ENCODE measurements at places on chromosomes 16 and 17.

DNA sequence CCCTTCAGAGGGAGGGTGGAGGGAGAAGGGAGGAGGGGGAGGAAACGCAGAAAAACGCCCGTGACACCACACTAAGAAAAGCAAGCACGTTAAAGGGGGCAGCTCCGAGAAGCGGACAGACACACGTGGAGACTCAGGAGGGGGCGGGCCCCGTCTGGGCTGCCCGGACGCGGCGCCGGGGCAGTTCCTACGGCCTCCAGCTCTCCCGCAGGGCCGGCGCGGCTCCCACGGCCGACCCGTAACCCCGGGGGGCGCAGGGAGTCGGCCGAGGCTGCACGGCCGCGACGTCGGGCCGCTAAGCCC lies 362 bp downstream of the KLHDC4 start:
- DNase-seq = peak; percentile 61

DNA sequence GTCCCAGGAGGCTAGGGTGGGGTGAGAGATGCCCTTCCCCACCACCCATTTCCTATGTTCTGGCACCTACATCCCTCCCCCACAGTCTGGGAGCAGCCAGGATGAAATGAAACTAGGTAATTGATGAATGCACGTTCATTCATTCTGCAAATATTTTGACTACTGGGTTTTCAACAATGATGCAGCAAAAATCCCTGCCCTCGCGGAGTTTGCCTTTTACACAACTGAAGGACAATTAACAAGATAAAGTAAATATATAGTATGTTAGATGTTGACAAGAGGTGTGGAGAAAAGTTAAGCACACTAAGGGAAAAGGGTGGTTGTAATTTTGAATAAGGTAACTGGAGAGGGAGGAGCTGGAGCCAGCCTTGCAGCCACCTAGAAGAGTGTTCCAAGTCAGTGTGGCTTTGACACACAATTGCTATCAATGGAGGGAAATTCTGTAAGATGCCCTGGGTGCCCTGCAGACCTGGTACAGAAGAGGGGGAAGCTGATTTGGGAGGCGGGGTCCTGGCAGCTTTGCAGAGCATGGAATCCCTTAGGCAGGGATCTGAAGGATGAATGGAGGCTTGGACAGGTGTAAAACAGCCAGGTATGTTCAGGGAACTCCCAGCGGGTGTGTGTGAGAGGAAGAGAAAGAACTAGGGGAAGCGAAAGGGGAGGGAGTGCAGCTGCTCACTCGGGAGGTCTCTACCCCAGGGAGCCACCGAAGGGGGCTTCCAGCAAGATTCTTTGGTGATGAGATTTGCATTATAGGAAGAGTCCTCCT lies 2.5 kb downstream of the TMEM92 start:
- no peak for DNase-seq

GRCh38 chr16:27762441-27762840 lies 212.5 kb downstream of the KATNIP start:
- DNase-seq = no peak

GRCh38 chr16:74071996-74072535 lies 224.5 kb upstream of the PSMD7 start:
- no peak for DNase-seq

GRCh38 chr17:28484296-28484695 lies 10.9 kb downstream of the SLC13A2 start:
- DNase-seq = peak; percentile 75

- no peak for DNase-seq
These were observed 21.4 kb upstream of the NF1 start for GRCh38 chr17:31073411-31073810.

DNA sequence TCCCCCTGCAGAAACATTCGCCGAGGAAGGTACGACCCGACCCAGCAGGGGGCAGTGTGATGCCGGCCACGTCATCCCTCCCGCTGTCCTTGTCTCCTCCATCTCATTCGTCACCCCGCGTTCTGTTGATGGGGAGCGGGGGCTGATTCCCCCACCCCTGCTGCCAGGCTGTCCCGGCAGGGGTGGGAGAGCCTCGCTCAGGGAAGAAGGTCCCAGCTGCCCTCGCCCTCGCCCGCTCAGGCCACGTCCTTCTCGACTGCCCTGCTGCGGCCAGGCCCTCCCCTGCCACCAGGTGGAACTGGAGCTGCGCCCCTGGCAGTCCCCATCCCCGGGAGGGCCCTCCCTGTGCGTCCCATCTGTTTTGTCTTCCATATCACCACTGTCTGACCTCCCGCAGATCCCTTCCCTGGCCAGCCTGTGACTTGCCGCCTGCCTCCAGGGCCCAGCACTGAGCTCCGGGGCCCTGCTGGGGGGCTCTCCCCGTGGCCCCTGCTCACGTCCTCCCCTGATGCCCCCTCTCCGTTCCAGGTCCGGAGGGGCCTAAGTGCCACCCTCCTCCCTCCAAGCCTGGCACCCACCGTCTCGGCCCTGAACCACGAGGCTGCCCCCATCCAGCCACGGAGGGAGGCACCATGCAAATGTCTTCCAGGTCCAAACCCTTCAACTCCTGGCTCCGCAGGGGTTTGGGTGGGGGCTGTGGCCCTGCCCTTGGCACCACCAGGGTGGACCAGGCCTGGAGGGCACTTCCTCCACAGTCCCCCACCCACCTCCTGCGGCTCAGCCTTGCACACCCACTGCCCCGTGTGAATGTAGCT lies 20.6 kb downstream of the ADAM11 start:
- DNase-seq = peak; percentile 85

DNA sequence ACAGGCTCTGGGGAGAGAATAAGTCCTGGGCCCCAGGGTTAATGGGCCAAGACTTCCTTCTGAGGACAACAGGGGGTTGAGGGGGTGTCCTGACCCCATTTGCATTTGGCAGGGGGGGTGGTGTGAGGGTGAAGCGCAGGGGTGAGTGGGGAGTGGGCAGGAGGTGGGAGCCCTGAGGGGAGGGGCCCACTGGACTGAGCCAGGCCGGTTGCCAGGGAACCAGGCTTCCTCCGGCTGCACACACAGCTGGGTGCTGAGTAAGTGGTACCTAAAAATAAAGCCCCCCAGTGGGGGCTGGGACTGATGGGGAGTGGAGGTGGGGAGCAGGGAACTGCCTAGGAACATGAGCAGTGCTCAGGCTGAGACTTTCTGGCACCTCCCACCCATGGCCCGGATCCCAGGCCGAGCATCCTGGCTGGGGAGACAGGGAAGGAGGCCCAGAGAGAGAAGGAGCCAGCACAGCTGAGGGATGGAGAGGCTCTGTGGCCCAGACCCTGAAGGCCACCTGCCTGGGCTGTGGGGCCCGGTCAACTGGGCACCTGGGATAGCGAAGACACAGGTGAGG lies 7.5 kb upstream of the RASD1 start:
- no peak for DNase-seq

- DNase-seq = no peak
These were observed 6.8 kb downstream of the PIEZO1 start for GRCh38 chr16:88778271-88778525.

All from activated CD4-positive, alpha-beta T cell treated with anti-CD3 and anti-CD28 coated beads, Interleukin-2, Interleukin-6, amounts not matched to agents 100 ng/mL and 50 ng/mL, durations not matched to agents 16 hours and 8 hours (primary cell).